Glutamatergic neuron (in vitro differentiated cells): ENCODE measurements at places on chromosomes 3 and 15.

GRCh38 chr3:21919383-21919782 is 168.4 kb upstream of the ZNF385D start:
- no peak for DNase-seq
- no peaks in the 10 kb centered on the region for H3K4me1 ChIP-seq
- no peak overlapping the region for H3K4me3 ChIP-seq
- H3K27ac ChIP-seq: no peak overlapping the region
- no peaks in the 10 kb centered on the region for H3K36me3 ChIP-seq
- no peaks in the 10 kb centered on the region for H3K27me3 ChIP-seq

- no peaks in the 10 kb centered on the region for H3K27me3 ChIP-seq
- no peak overlapping the region for H3K27ac ChIP-seq
- no peaks in the 10 kb centered on the region for H3K36me3 ChIP-seq
- H3K4me1 ChIP-seq: peaks cover 2% of the 10 kb centered on the region
Observed at GRCh38 chr3:154971341-154971740, 108.8 kb upstream of the MME start.

DNA sequence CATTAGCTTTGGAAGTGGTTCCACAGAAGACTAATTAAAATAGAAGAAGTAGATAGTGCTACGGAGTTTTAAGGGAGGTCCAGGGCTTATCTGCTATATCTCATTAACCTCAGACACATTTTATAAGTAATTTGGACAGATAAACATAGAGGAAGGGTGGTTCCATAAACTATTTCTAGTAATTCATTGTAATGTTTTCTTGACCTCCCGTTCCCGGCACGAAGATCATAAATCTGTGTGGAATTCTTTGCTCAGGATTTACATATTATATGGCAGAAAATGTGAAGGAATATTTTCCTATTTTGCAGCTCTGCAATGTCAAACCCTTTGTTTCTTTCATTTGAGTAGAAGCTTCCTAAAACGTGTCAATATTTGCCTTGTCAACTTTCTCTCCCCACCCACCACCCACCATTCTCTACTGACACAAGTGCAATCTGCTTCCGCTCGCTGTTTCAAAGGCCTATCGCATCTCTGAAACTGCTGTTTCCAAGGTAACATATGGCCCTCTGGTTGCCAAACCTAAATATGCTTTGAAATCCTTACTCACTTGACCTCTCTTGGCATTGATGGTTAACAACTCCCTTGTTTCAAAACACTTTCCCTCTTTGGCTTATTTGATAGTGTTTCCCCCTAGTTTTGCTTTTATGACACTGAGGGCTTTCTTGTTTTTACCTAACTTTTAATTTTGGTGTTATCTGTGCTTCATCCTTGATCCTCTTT is 21.4 kb upstream of the PLSCR5 start:
- H3K4me3 ChIP-seq: peak overlapping the region; percentile 27
- no peaks in the 10 kb centered on the region for H3K36me3 ChIP-seq
- DNase-seq: no peak
- peaks cover 10% of the 10 kb centered on the region for H3K4me1 ChIP-seq
- no peaks in the 10 kb centered on the region for H3K27me3 ChIP-seq

- no peak for DNase-seq
- no peaks in the 10 kb centered on the region for H3K27me3 ChIP-seq
- H3K4me1 ChIP-seq: no peaks in the 10 kb centered on the region
- H3K27ac ChIP-seq: no peak overlapping the region
- no peak overlapping the region for H3K4me3 ChIP-seq
Observed at GRCh38 chr15:33013827-33014445, 180.6 kb downstream of the FMN1 start.

DNA sequence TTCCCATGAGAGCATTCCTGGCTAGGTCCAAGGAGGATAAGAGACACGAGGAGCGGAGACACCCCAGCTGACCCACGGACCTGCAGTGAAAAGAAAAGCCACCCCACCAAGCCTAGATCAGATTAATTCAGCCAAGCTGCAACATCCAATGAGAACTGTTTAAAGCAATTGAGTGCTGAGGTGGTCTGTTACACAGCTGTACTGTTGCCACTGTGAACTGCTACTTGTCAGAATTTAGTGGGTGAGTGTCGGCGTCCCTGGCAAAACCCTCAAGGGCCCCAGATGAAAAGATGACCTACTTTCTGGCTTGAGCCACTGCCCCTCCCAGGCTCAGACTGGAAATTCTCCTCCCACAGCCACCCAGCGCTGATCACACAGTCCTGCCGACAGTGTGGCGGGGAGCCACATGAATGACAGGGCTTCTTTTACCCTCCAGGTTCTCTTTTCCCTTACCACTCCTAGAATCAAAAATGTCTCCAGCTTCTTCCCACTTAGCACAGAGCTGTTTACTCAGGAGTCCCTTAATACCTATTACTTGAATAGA is 26.4 kb upstream of the KBTBD12 start:
- peak; percentile 29 for DNase-seq
- H3K27ac ChIP-seq: no peak overlapping the region
- H3K27me3 ChIP-seq: peaks cover 13% of the 10 kb centered on the region
- H3K4me3 ChIP-seq: no peak overlapping the region

DNA sequence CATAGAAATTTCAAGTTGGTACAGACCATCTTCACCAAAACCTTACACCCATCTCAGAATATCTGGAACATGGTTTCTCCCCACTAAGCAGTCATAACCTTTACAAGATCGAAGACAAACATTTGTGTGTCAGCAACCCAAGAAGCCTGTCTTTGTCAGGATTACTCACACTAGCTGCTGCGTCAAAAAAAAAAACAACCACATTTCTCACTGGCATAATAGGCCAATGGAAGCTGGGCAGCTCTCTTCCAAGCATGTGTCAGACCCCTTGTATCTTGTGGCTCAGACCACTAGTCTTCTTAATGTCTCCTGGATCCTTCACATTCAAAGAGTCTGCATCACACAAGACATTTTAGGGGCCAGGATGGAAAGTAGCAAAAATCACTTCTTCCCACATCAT is 266.9 kb upstream of the IGF1R start:
- H3K4me1 ChIP-seq: no peaks in the 10 kb centered on the region
- H3K4me3 ChIP-seq: no peak overlapping the region
- no peak overlapping the region for H3K27ac ChIP-seq
- no peak for DNase-seq
- H3K27me3 ChIP-seq: peaks cover 1% of the 10 kb centered on the region

DNA sequence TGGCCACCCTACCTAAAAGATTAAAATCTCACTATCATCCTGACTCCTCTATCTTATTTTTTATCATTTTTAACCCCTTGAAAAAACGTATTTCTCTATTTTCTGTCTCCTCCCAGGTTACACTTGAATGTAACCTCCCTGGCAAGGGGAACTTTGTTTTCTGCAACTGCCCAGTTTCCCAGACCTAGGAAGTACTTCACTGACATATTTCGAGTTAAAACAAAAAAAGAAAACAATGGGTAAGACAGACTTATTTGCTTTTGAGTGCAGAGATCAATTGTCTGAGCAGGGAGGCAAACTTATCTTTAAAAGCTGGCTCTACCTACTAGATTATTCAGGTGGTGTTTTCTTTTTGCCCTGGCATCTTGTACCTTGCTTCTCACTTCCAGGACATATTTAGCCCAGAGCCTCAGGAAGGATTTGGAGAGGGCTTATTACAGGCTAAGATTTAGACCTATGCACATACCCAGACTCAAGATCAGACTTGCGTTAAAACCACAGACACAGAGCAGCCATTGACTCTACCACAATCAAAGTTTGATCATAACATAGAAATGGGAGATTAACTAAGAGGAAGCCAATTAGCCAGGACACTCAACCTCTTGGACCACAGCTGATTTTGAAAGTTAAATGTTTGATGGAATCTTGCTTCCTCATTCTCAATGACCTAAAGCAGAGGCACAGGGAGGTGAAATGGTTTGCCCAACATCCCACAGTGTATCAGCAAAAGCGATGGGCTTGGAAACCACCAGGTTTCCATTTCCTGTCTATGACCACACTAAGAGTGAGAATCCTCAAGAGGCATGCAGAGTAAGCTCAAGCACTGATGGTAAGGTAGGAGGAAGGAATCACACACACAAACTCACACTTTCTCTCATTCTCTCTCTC is 169.5 kb upstream of the THBS1 start:
- no peaks in the 10 kb centered on the region for H3K36me3 ChIP-seq
- H3K27ac ChIP-seq: no peak overlapping the region
- DNase-seq: no peak
- no peak overlapping the region for H3K4me3 ChIP-seq

DNA sequence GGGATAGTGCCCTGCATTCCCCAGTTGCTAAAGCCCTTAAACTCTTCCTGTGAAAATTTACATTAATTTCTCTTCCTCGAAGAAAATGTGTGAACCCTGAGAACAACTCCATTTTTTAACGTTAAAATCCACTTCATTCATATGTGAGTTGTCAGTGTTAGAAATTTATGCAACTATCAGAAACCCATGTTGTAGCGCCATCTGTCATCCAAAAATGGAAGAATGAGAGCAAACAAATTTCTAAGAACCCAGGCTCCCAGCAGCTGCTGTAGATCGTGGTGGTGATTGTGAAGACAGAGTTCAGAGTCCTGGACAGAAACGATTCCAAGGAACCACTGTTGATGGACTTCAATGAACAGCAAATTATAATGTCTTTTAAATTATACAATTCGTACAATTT is 179.7 kb upstream of the NDN start:
- H3K4me3 ChIP-seq: no peak overlapping the region
- H3K27ac ChIP-seq: no peak overlapping the region
- peaks cover 2% of the 10 kb centered on the region for H3K4me1 ChIP-seq
- H3K36me3 ChIP-seq: no peaks in the 10 kb centered on the region
